ENCODE measurements at places on chromosomes 6 and 20.
A peak's percentile ranks its signal among the peaks of the same experiment; 100 is the strongest.

GRCh38 chr6:12648171-12648570 is 68.4 kb upstream of the PHACTR1 start:
- no peak for DNase-seq

GRCh38 chr20:12837646-12838045 is 171.1 kb upstream of the SPTLC3 start:
- DNase-seq: no peak

- no peak for DNase-seq
These were observed 8.8 kb upstream of the BTN3A3 start for GRCh38 chr6:26431258-26432172.

DNA sequence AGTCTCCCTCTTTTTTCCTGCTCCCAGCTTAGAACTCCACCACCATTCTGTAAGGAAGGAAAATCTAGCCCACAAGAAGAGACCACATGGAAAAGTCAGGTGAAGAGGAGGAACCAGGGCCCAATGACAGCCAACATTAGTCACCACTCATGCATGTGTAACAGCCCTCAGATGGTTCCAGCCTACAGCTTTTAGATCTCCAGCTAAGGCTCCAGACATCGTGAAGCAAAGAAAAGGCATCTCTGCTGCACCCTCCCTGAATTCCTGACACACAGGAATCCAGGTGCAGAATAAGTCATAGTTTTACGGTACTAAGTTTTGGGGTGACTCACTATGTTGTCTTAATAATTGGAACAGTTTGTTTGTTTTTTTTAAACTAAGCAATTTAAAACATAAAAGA is 25.5 kb downstream of the DCDC2 start:
- peak; percentile 73 for DNase-seq

- DNase-seq: peak; percentile 28
These were observed 368.3 kb upstream of the GJE1 start for GRCh38 chr6:141764388-141764787.

DNA sequence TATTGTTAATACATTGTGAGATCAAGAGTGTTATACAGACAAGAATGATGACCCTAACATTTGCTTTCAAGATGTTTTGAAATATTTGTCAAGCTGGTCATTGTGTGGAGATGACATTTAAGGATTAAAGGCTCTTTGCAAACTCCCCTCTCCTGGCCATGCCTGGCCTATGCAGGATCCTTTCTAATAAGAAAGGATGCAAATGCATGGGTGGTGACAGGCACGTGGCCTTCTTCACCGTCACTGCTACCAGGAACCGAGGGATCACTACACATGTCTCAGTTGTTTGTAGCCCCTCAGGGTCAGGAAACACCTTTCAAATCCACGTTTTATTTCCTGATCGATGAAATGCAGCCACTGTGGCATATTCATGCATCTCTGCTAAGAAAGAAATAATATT is 419.7 kb downstream of the PRKN start:
- DNase-seq: no peak

DNA sequence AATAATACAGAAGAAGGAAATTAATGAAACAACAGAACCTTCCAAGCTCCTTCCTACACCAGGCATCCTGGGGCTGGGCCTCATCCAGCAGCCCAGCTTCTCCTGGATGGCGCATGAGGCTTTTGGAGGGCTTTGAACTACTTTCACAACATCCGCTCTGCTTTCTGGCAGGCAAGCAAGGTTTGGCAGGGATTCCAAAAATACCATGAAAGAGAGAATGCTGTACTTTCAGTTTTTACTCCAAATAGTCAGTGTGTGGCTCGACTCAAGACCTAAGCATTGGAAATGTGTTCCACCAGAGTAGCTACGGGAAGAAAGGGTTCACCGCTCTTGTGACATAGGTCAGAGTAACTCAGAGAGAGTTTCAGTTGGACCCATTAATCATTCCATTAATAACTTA is 125.4 kb downstream of the OPRM1 start:
- DNase-seq: no peak

- DNase-seq: no peak
These were observed 83.6 kb upstream of the ENPP5 start for GRCh38 chr6:46254331-46254730.

DNA sequence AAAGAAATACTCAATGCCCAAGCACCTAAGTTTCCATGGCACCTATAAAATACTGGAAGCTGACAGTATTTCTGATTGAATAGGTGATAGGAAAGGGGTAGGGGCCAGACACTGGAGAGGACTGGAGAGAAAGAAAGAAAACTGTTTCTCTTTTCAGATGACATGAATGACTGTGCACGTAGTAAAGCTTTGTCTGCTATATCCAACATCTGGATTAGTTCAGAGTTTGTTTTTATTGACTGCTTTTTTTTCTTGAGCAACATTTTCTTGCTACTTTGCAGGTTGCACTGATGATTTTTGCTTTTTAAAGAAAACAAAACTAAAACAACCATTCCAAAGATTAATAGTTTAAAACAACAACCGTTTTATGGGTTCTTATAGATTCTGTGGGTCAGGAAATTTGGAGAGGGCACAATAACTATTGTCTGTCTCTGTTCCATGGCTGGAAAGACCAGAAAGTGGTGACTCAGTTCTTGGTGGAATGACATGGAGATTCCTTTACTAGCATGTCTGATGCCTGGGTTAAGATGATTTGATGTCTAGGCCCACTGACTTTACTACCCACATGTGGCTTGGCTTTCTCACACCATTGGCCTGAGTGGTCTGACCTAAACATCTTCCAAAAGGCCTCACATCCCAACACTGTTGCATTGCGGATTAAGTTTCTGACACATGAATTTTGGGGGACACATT is 12.2 kb upstream of the LRP11 start:
- DNase-seq: no peak

DNA sequence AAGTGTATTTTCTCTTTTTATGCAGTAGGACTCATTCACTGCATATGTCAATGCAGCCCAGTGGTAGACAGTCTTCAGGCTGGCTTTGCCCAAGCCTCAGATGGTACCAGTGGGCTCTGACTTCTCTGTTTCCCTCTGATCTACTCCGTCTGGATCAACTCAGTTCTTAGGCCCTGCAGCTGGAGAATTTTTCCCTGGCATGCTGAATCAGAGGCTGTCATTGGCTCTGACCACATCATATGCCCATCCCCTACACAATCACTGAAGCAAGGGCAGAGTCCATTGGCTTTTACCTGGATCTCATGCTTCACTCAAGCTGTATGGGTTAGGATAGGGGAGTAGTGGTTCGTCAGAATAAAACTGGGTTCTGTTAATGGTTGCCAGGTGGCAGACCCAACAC is 57.8 kb downstream of the KIZ start:
- no peak for DNase-seq

DNA sequence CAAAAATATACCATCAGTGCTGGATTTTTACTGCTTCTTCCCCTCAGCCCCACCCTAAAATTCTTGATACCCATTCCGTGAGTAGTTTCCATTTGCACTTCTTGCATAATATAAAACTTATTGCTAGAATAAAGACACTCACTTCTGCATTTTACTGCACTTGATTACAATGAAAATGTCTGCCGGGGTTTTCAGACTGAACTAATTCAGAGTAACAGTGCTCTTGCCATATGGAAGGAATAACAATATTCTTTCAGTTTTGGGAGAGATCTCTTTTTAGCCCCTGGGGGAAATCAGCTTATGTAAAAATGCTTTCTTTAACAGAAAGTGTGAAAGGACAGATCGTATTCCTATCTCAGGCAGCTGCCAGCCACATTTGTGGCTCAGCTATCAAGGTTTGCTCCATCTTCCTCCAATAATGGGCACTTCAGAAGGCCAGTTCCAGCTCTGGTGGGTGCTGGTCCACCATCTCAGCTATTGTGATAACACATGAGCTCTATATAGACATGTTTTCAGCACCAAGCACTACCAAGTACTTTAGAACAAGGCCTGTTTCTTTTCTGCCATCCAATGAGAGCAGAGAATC is 8.9 kb downstream of the SMLR1 start:
- DNase-seq: no peak

- no peak for DNase-seq
These were observed 7.0 kb downstream of the SCUBE3 start for GRCh38 chr6:35220711-35221110.
